Tongue (tissue), 3 donors: ENCODE measurements at places on chromosomes 16 and 17. TPM values are rescaled to one million over a fixed set of nuclear protein-coding genes. Genes with fewer than 3 reads are reported as not detected.

CMTM1 gene
- total RNA-seq, result 6.4 TPM

DNA sequence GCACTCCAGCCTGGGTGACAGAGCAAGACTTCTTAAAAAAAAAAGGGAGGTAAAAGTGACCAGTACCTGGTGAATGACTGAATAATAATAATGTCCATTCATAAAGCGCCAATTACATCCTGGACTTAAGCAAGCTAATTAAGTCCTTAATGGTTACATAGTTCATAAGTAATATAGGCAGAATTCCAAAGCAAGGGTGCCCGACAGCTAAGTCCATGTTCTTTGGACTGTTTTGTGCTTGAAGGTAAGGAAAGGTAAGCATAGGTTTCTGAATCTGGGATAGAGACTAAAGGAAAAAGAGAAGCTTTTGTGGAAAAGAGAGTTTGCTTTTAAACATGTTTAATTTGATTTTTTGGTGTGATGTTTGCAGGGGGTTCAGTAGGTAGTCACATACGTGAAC is 9.8 kb downstream of the POLR2A start:
- DNase-seq, result no peak

DNA sequence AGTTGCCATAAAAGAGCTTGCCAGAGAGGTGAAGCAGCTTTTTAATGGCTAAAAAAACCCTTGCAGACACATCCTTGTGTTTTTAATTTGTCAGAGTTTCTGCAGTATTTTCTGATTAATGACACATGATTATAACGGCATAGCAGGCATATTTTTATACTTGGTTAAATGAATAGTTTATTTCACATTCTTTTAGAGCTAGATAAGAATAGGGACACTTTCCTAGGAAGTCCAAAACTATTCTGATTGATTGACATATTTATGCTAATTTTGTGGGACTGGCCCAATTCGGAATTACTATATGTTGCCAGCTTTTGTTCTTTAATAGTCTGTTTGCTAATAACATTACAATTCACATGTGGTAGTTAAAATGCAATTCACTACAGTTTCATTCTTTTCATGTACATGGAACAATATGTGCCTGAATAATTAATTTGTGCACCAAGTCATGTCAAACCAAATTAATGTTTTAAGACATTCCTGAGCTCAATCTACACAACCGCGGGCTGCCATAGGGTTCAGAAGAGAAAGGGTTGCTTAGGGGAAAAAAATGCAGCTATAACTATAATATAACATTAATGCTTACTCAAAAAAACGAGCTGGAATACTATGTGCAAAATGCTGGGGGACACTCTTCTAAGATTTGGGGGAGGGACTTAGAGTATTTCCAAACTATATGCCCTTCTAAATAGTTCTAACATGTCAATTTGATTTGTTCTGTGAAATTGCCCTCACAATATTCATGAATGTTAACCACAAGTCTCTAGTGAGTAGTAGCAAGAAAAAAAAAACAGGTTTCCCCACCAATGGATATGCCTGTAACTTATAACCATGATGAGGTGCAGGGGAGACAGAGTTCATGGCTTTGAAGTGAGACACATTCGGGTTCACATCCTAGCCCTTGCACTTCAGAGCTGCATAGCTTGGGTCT is 305.4 kb downstream of the CEP112 start:
- no peak for DNase-seq

DNA sequence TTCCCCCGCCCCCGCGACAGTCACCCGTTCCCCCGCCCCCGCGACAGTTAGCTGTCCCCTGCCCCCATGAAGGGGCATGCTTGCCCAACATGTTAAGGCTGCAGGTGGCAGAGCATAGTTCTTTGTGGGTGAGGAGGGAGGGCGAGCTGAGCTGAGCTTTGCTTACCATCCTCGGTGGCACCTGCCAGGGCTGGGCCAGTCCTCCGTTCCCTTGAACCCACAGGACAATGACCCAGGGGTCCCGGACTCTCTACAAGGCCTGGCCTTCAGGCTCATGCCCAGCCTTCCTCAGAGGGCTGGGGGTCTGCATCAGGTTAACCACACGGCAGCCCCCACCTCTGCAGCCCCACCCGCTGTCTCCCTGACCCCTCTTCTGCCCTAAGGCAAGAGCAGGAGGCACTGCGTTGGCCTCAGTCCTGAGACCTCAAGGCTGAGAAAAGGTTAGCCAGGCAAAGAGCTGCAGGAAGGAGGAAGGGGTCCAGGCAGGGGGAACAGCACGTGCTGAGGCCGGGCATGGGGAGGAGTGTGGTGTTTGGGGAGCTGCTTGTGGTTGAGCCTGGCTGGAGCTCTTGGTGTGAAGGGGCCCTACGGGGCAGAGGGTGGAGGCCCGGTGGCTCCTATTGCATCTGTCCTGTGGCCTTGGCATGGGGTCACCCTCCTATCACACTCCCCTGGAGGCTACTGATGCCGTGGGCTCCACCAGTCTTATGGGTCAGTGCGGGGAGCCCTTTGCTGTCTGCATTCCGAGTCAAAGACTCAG is 11.4 kb upstream of the DOC2B start:
- DNase-seq, result no peak

- DNase-seq, result no peak
These were observed 77.5 kb downstream of the CDK5R1 start for GRCh38 chr17:32564325-32564724.

GRCh38 chr16:57882792-57883191 is 80.5 kb upstream of the KIFC3 start:
- no peak for DNase-seq
